ENCODE measurements at places on chromosomes 4 and X. TPM values are rescaled to one million over a fixed set of nuclear protein-coding genes. Genes with fewer than 3 reads are reported as not detected.

Gene LNX1
- polyA plus RNA-seq = 18.4 TPM

Gene GAGE2A
- polyA plus RNA-seq = not detected

Gene LANCL3
- polyA plus RNA-seq = 0.09 TPM

Gene CXCL5
- polyA plus RNA-seq = not detected

Gene KCNIP4
- 11.4 TPM for polyA plus RNA-seq

Gene PHKA1
- polyA plus RNA-seq = 5.8 TPM

Gene EREG
- 0.07 TPM for polyA plus RNA-seq

Gene TMSB15C
- polyA plus RNA-seq = 17.0 TPM

Data from renal pelvis (tissue), 12 donors.